ENCODE measurements at places on chromosomes 13 and 19. TPM values are rescaled to one million over a fixed set of nuclear protein-coding genes. Genes with fewer than 3 reads are reported as not detected.

Gene LRRC25
- not detected for total RNA-seq

Gene PCP2
- total RNA-seq: 4.0 TPM

DNA sequence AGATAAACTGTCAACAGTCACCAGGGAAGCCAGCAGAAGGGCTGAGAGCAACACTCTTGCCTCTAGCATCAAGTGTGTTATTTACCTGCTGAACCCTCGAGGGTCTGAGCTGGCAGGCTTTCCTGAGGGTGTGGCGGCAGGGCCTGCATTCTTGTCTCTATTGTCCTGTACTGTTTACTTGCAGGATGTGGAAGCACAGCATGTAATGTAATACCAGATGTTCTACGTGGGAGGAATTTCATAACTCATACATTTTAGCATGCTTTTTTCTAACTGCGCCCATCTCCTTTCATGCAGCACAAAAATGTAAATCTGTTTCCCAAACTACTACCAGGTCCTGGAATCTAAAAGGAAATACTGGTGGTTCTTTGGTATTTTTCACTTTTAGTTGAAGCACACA is 153.1 kb downstream of the RGCC start:
- DNase-seq: no peak

DNA sequence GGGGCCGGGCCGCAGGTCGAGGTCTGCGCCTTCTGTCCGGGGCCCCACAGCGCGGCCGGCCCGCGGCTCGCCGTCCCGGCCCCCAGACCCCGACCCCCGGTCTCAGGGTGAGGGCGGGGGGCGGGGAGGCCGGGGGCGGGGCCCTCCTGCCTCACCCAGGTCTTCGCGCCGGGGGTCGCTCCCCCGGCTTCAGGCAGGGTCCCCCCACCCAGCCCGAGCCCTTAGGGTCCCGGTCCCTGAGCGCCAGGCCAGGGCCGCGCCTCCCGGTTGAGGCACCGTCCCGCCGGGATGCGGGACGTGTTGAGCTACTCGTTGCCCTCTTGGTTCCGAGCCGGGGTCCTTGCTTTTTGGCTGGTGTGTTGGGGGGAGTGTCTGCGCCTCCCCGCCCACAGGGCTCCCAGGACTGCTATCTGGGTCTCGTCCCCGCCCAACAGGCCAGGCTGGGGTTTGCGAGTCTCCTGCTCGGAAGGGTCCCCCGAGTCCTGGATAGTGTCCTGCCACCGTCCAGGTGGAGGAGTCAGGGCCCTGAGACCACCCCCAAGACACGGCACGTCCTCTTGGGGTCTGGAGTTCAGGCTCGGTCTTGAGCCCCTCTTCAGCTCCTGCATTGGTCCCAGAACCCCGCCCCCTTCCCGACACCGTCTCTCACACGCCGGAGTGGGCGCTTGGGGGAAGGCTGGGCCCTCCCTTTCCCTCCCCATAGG is 452 bp downstream of the PIAS4 start:
- peak; percentile 57 for DNase-seq

Gene SLC25A41
- total RNA-seq: not detected

GRCh38 chr13:97798836-97799235 is 154.6 kb upstream of the IPO5 start:
- no peak for DNase-seq

DNA sequence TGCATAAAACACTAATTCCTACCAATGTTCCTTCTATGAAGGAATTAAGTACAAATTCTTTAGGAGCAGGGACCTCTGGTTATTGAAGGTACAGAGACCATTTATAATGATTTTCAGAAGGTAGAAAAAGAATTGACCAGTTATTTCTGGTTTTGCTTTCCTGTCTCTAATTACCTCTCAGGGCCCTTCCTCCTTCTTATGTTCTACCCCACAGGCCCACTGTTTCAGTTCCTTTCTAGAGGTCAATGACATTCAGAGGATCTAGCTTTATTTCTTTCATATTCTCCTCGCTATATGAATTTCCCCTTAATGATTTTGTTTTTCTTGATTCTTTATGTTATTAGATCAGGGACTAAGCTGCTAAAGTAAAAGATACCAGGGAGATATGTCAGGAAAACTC is 345.0 kb upstream of the SPRY2 start:
- no peak for DNase-seq

DNA sequence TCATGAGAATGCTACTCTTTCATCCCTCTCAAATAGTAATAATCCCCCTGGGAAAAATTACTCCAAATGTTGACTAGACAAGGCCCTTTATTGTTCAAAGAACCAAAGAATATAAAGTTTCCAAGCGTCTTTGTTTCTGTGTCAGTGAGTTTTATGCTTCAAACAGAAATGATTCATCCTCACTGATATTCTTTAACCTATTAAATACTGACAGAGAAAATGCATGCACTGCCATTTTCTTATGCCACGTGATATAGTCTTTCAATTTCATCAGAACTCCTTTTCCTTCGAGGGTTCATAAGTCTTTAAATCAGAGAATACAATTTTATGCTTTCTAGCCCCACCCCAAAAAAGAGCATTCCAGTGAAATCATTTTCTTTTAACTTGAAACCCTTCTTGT is 211.6 kb downstream of the SHISA2 start:
- DNase-seq: no peak

Gene DDX49
- total RNA-seq: 61.6 TPM

Gene TSSK6
- total RNA-seq: 3.4 TPM

DNA sequence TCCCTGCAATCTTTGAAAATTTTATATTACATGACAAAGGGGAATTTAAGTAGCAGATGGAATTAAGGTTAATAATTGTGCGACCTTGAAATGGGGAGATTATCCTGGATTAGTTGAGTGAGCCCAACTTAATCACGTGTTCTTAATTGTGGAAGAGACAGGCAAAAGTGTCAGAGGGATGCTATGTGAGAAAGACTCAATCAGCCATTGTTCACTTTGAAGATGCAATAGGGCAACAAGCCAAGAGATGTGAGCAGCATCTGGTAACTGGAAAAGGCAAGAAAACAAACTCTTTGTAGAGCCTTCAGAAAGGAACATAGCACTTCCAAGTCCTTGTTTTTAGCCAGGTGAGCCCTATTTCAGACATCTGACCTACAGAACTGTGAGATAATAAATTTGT is 247.7 kb downstream of the SLITRK1 start:
- DNase-seq: no peak

DNA sequence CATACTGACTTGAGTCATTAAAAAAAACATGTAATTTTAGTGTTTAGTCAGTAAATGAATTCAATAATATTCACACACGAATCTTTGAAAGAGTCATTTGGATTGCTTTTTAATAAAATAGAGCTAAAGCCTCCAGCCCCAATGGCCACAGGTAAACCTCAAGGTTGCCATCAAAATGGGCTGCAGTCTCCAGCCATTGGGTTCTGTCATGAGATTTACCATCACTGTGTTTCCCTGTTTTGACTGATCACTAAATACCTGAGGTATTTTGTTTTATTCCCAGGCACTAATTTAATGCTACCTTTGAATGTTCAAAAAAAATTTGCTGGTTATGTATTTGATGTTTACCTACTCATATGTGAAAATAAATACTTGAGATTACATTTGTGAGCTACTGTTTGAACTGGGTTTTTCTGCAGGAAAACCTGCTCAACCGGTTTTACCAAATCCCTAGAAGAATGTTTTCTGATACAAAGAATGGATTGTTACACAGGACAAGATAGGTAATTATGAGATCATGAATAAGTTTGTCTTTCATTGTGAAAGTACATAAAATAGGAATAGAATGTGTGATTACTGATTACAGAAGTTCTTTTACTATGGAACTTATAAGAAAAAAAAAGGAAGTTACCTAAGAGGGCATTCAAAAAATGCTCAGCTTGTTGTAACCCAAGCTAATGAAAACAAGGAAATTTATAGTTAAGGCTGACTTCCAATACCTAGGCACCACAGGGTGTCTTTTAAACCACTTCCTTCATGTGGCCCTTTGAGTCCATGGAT is 391.3 kb downstream of the EFNB2 start:
- no peak for DNase-seq

- DNase-seq: no peak
Observed at GRCh38 chr13:103876571-103876970, 810.4 kb upstream of the SLC10A2 start.

DNA sequence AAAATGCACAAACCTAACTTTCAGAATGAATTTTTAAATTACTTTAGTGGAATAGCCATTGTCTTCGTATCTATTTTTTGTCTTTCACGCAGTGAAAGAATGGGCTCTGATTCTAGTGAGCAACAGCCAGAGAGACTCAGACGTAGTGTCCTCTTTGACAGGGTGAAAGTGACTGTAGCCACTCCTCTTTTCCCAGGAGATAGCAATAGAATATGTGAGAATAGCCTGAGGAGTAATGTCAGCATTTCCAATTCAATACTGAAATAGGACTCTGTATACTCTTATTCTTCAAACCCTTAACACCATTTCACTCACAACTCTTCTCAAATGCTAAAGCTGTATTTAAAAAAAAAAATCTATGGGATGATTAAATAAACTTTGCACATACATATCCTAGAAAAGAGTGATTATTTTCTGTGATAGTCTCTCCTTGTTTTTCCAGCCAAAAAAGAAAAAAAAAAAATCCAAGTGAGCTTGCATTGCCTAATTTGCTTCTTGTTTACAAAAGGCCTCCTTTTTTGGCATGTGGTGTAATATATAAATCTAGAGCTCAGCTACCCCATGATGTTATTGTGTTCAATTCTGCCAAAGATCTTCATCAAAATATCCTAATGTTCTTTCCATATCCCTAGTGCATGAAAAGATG is 626.1 kb upstream of the SLITRK6 start:
- no peak for DNase-seq

- no peak for DNase-seq
Observed at GRCh38 chr19:48962849-48963165, 2.3 kb upstream of the FTL start.

- DNase-seq: no peak
Observed at GRCh38 chr13:51137250-51137649, 26.2 kb upstream of the C13orf42 start.

- DNase-seq: no peak
Observed at GRCh38 chr19:38386971-38387549, 774 bp downstream of the GGN start.

DNA sequence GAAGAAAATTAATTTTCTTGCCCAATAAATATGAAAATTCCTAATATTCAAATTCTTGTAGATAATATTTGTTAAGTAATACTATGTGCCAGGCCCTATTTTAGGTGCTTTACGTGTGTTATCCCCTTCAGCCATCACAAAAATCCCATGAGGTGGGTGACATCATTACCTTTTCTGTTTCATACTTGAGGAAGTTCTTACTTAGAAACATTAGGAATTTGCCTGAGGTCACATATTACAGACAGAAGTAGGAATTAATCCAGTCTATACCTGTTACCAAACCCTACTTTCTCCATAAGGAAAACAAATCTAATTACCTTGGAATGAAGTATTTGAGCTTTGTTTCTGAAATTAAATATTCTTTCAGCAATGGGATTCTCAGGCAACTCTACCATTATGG is 336.1 kb downstream of the GPC6 start:
- DNase-seq: no peak

- no peak for DNase-seq
Observed at GRCh38 chr13:60152114-60152513, 11.6 kb downstream of the DIAPH3 start.

- peak; percentile 34 for DNase-seq
Observed at GRCh38 chr19:13122275-13122878, 4.3 kb downstream of the NACC1 start.

DNA sequence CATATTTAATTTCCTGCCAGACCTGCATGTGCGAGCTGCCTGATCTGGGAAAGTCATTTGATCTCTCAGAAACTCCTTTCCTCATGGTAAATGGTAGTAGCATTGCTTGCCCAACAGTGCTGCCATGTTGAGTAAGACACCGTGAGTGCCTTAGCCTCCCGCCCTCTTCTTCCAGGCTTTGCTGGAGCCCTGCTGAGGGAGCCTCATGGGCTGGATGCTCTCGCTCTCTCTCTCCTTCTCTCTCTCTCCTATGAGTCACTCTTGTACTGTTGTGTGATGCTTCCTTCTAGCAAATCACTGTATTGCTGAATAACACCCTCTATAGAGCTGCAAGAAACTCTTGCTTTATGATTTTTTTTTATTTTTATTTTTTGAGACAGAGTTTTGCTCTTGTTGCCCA is 365.5 kb downstream of the UQCRFS1 start:
- no peak for DNase-seq

DNA sequence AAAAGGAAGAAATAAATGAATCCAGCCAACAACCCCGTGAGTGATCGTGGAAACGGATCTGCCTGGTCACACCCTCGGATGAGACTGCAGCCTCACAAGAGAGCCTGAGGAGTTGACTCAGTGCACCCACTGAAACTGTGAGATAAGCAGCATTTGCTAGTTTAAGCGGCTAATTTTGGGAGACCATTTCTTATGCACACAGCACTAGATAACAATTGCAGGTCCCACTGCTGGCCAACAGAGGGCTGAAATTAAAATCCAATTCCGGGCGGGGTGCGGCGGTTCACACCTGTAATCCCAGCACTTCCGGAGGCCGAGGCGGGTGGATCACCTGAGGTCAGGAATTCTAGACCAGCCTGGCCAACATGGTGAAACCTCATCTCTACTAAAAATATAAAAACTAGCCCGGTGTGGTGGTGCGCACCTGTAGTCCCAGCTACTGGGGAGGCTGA is 3.6 kb downstream of the UQCR11 start:
- DNase-seq: no peak

GRCh38 chr13:44015811-44016210 is 136.1 kb downstream of the LACC1 start:
- no peak for DNase-seq

Gene ZNF284
- 1.7 TPM for total RNA-seq

GRCh38 chr13:31521435-31521834 is 217.9 kb upstream of the RXFP2 start:
- no peak for DNase-seq

Gene PAK4
- 9.8 TPM for total RNA-seq

Gene KIR3DL1
- 0.14 TPM for total RNA-seq

DNA sequence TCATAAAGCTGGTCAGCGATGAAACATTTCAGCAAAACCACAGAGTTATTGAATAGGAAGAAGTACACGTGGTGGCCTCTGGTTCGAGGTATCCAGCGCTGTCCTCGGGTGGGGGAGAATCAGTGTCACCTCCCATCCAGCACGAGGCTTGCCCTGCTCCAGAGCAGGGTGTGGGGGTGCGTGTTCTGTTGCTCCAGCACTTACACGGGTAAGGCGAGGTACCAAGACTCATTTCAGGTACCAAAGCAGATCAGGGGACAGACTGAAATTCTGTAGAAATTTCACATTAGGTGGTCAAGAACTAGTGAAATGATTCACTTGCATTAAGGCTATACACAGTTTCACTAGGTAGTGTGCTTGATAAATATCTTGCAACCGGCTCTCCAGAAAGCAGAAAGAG is 164.2 kb upstream of the SOX1 start:
- DNase-seq: no peak

DNA sequence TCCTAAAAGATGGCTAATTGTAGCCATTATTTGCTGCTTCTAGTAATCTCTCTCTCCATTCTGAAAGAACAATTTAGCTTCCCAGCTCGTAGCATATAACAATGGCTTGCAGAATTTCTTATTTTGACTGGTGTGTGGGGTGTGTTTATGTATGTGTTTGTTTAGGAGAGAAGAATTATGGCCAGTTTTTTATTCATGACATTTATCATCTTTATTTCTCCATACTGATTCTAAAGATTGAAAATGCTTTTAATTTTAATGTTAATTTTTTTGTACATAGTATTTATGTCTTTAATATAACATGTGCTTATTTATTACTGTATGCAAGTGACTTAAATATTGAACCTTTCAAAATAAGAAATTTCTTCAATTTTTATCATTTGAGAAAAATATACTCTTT is 115.8 kb upstream of the TMTC4 start:
- no peak for DNase-seq

Gene CEACAM4
- not detected for total RNA-seq

Gene PSG4
- total RNA-seq: not detected

Measured in activated CD8-positive, alpha-beta T cell treated with anti-CD3 and anti-CD28 coated beads for 36 hours (primary cell).